ENCODE measurements at places on chromosomes 5 and 9.
A peak's percentile ranks its signal among the peaks of the same experiment; 100 is the strongest.

DNA sequence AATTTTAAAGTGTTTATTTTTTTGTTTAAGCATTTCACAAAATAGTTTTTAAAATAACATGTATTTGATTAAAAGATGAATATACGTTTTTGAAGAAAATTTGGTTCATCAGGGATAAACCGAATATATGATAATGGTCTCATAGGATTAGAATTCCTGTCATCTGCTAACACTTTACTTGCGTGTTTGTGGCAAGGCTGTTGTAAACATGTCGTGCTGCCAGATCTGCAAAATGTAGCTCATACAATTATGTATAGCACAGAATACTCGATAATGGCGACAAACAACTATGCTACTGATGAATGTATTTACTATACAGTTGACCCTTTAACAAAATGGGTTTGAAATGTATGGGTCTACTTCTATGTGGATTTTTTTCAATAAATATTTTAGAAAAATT lies 7.2 kb upstream of the TXNDC8 start:
- no peak for DNase-seq

- no peak for DNase-seq
Measured at GRCh38 chr5:72531496-72532190, 24.4 kb upstream of the ZNF366 start.

- no peak for DNase-seq
Measured at GRCh38 chr5:111645303-111645838, 111.6 kb downstream of the NREP start.

DNA sequence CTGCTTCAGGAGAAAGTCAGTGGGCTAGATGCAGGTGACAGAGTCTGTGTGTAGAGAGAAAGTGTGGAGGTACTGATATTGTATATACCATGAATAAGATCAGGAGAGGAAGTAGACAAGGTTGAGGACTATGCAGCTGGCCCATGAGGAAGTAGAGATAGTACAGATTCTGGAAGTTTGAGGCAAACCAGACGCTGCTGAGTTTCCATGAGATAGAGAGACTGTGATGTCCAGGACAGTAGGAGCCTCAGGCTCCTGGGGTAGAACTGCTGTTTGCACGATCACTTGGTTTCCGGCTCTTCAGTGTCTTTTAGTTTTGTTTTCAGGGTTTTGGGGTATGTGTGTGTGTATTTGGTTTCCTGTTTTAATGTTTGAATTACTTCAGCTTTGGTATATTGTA lies 13.6 kb downstream of the OTULINL start:
- DNase-seq: no peak

DNA sequence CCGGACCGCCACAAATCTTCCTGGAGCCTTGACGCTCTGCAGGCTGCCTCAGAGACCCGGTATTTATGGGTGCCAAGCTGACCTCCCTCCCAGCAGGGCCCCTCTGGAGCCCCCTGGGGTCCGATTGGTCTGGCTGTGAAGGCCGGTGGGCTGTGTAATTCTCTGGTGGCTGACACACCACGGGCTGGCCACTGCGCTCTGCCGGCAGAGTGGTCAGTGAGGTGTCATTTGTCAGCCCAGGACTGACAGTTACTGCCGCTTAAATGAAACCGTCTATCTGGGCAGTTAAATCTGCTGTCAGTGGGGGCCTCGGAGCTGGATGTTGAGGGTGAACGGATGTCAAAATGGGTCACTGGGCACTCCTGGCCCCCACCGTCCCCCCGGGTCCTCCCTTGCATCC lies 10.7 kb downstream of the NR5A1 start:
- DNase-seq: no peak

- no peak for DNase-seq
Measured at GRCh38 chr9:37971108-37971459, 67.2 kb upstream of the SLC25A51 start.

DNA sequence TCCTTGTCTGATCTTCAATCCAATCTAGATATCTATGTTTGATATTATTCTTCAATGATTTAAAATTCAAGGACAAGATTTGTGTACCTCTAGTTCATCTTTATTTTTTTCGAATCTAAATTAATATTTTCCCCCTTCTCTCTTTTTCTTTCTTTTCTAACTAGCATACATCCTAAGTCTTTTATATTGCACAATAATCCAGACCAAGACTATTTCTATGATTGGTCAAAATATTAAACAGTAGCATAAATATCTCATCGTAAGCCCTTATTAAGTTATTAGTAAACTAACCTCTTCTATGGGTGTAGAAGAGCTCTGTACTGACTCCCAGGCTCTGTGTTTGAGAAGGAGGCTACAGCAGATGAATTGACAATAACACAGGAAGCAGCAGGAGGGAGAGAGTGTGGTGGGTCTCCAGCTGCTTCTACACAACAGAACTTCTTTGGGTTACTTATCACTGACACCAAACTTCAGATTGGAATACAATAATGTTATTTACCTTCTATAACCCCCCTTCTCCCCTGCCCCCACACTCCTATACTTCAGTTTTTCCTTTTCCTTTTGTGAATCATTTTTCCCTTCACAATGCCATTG lies 11.9 kb upstream of the PLCXD3 start:
- DNase-seq: no peak

DNA sequence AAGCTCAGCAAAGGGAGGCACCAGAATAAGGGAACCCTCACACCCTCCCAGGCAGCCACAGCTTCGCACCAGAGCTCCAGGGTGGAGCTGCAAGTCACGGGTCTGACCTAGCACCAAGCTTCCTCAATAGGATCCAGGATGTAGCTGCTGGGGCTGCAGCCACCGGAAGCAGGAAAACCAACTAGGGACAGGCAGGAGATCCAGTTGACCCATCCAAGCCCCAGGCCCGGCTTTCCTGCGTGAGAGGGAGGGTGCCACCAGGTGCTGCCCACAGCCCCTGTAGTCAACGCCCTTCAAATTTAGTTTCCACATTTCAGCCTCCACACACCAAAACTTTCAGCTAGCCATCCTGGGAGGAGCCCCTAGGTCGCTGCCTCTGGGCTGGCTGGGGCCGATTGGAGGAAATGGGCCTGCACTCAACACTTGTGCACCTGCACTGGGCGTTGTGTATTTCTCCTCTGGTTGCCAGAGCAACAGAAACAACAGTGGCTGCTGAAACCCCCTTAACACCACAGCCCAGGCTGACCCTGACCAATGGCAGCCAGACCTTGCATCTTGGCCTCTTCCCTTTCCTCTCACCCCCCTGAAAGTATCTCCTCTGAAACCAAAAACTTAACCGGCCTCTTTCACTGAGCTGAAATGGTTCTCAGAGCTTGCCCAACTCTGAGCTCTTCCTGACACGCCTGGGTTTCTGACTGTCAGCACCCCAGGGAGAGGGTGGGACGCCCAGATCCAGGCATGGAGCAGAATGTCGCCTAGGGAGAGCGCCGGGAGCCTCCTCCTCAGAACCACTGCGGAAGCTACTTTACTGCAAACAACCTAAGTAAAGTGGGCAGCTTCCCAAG lies 226.5 kb upstream of the MAP3K1 start:
- no peak for DNase-seq

DNA sequence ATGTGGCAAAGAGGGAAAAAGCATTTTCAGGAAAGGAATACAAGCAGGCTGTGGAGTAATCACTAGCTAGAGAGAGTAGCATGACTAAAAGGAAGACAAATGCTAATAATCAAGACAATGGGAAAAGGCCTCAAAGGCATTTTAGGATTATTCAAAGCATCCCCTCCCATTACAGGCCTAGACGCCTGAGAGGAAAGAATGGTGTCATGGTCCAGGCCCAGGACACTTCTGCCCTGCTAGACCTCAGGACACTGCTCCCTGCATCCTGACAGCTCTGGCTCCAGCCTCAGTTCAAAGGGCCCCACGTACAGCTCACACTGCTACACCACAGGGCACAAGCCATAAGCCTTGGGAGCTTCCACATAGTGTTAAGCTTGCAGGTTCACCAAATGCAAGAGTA lies 40.8 kb upstream of the SHISAL2B start:
- DNase-seq: no peak

- no peak for DNase-seq
Measured at GRCh38 chr5:123517476-123517875, 5.5 kb downstream of the CSNK1G3 start.

DNA sequence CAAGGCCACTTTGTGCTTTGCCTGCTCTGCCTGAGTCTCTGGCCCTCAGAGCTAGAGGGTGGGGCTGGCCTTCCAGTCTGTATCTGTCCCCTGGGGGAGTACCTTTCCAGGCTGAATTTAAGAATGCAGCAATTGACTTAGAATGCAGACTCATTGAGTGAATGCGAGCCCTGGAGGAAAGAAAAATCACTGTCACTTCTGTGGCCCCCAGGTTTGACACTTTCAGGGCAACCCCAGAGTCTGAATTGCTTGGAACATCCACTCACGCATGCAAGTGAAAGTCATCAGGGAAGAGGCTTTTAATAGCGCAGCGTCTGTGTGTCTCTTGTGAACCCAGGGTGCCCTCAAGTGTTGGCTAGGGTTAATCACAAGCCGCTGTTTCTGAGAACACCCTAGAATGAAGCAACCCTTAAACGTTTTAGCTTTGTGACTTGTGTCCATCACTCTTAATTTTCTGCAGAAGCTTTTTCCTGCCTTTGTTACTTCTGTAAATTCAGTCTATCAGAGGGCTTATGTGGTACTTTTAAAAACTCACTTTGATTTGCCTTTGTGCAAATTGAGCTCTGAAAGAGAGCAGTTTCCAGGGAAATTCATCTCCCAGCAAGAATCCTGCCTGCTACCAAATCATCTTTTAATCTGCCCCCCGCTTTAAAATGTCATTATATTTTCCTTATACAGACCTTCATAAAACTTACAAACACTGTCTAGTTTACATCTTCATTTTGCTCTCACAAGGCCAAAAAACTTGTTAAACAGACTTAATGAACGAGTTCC lies 146.8 kb upstream of the IQGAP2 start:
- DNase-seq: peak; percentile 29

- DNase-seq: no peak
Measured at GRCh38 chr5:173903396-173904140, 15.4 kb downstream of the CPEB4 start.

DNA sequence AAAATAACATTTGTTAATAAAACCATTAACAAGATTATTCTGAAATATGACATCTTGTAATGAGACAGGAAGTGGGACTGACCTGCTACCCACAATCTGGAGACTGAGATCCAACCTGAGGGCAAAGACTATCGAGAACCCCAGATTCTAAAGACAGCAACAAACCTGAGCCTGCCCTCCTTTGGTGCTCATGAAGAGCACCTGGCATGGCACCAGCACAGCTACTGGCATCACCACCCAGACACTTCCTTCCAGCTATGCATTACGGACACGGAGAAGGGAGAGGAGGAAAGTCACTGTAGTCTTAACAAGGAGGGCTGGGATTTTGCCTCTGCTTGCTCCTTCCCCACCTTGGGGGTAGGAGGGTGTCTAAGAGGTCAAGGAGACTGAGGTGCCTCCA lies 105.5 kb downstream of the AUH start:
- DNase-seq: no peak

GRCh38 chr5:143156572-143156971 lies 246.9 kb downstream of the NR3C1 start:
- no peak for DNase-seq
